Stimulated activated CD4-positive, alpha-beta T cell treated with anti-CD3 and anti-CD28 coated beads, TNF-alpha, amount 100 ng/mL, for 4 hours (primary cell): ENCODE measurements at places on chromosomes 2 and 18.

DNA sequence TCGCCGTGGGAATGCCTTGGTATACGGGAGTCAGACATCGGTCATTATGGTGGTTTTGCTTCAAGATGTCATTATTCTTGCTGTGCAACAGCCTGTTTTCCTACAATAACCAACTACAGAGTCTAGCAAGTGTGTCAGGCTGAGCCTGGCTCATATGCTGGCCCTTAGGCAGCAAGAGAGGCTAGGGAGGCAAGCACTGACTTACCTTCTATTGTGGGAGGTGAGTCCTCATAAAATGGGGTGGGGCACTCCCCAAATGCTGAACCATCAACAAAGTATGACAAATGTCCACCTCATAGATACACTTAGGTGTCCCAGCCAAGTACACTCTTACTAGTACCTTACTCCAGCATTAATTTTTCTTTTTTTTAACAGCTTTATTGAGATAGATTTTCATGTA lies 77.0 kb upstream of the ATL2 start:
- no peak for DNase-seq

DNA sequence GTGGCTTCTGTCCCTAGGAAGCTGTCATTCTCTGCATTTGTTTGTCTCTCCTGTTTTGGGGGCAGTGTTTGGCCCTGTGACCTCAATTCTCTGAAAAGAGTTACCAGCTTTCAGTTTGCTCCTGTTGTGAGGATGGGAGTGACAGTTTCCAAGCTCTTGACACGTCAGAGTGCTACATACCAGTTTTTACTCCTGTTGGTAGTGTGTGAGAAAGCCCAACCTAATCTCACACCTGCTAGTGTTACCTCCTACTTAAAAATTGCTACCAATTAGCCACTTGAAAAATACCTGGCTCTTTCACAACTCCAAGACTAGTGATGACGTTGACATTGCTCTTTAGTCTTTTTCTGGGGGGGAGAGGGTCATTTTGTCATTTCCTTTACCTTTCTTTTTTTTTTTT lies 14.1 kb downstream of the SKA1 start:
- DNase-seq, result no peak

DNA sequence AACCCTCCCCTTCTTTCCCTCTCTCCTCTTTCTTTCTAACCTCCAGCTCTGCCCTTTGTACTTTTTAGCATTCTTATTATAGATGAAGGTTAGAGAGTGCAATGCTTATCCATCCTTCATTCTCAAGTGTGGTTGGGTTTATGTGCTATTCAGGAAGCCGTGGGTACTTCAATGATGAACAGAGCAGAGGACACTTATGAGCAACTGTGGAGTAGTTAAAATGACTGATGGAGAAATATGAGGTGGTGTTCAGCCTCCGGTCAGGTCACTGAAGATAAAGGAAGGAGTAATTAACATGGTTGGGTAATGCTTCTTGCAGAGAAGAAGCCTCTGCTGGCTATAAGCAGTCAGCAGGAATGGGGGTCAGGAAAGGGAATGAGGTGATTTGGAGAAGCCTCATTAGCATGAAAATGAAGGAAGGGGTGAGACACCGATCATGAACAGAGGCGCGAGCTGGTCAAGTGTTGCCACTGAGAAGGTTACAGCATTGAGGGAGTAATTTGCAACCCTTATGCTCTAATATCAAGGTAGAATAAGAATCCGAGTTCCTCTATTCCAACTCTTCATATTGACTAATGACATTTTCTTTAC lies 174.7 kb downstream of the LPIN1 start:
- no peak for DNase-seq

GRCh38 chr2:177188482-177189469 lies 23.8 kb upstream of the HNRNPA3 start:
- DNase-seq, result no peak

DNA sequence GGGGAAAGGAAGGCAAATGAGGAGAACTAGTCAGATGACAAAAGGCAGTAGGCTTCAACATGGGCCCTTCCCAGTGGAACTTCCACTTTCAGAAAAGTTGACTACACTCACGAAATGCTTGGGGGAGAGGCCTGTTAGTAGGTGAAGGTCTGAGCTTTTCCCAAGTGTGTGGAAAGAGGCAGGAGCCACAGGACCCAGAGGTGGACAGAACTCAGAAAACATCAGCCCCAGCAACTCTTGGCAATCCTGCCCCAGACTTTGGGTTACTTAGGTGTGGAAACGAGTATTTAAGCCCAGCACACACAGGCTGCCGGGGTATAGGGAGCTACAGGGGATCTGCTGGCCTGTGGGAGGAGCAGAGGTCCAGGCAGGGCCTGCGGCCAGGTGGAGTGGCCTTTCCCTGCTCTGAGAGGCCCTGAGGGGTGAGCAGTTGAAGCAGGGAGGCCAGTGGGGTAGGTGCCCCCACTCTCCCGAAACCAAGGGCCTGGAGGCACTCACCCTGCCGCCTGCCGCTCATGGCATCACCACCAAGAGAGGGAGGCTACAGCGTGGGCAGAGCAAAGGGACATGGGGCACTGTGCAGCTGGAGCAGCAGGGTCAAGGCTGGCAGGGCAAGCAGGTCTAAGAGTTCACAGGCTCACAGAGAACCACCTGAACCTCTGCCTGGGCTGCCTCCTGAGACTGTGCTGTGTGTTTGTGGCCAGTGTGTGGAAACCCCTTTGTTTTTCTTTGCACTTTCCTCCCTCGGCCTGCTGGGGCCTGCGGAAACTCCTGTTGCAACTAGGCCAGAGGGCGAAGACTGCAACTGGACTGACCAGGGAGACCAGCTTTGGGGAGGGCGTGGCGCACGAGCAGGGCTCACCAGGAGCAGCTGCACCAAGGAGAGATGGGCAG lies 130.7 kb upstream of the SERTAD2 start:
- no peak for DNase-seq

GRCh38 chr2:44805401-44806235 lies 135.9 kb upstream of the SIX3 start:
- no peak for DNase-seq

DNA sequence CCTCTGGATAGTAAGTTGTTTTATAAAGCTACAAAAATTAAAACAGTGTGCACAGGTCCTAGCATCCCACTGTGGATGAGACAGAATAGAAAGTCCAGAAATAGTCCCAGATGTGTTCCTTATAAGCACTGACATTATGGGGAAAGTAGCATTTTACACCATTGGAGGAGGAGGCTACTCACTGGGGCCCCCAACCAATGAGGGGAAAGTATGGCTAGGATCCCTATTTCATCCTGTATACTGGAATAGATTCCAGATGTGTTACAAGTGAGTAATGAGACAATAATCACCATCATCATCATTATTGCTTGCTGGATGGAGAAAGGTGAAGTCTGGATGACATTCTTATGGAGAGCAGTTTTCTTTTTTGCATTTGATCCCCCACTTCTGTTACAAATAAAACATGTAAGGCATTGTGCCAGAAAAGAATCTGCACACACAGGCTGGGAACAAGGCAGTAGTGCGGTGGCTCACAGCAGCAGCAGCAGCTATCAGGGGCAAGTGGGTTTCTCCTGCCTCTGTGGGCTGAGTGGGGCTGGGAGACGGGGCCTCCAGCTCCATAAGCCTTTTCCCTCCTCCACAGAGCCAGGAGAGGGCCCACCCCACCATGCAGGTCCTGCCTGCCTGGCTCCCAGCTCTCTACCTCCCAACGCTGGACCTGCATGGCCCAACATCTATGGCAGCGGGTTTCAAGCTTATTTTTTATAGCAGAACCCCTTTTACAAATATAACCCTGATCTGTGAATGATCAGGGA lies 5.0 kb downstream of the ARID5A start:
- DNase-seq, result no peak

- no peak for DNase-seq
Observed at GRCh38 chr2:232319067-232319802, 59.3 kb upstream of the ALPP start.

DNA sequence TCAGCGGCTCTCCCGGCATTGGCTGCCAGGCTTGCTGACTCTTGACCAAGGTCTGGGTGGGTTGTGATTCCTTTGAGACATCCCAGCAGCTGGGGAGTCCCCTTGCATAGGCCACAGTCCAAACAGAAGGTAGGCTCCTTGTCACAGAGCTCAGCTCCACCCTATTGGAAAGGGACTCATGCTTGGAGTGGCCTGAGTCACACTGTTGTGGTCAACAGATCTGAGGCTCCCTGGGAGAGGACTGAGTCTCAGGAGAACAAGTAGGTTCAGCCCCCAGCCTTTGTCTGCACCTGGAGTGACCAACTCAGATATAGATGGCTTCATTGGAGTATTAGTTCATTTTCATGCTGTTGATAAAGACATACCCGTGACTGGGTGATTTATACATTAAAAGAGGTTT lies 32.1 kb upstream of the SH3BP4 start:
- DNase-seq, result no peak

GRCh38 chr18:44915213-44915612 lies 234.5 kb downstream of the SETBP1 start:
- DNase-seq, result no peak
